Fibroblast of skin of scalp (primary cell): ENCODE measurements at places on chromosomes 3 and 15.

DNA sequence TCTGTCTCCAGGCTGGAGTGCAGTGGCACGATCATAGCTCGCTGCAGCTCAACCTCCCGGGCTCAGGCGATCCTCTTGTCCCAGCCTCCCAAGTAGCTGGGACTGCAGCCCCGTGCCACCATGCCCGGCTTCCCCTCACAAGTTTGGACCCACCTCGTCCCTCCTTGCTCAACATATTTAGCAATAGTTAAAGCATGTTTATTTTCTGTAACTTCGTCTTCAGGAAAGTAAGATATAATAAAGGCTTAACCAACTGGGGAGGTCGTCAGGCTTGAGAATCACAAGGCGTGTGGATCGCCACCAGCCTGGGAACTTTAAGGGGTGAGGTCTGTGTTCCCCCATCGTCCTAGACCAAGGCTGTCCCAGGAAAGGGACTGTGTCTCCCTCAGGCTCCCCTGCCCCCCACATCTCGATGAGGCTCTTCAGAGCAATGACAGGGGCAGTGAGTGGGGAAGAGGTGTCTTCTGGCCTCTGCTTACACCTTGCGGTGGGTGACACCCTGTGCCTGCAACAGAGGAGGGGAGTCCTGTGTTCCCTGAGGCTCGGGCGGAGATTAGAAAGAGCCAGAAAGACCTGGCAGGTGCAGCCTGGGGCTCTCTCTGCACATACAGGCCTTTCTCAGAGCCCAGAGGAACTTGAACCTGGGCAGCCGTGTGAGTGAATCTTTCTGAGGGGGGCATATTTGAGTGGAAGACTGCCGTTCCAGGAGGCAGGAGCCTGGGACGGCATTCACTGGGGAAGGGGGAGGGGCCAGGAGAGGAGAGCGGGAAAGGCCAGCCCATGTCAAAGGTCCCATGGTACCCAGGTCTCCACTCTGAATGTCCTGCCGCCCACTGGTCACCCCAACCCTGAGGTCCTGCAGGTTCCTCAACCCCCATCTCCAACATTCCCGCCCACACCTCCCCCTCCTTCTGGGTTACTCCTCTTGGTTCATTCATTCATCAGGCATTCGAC lies 152.3 kb downstream of the SMAD6 start:
- DNase-seq: no peak

- peak; percentile 58 for DNase-seq
Measured at GRCh38 chr3:58307639-58308215, 1.4 kb downstream of the HTD2 start.

- peak; percentile 41 for DNase-seq
Measured at GRCh38 chr3:69032142-69032541, 18.7 kb upstream of the EOGT start.

- DNase-seq: peak; percentile 38
Measured at GRCh38 chr3:126355777-126356372, 1.3 kb downstream of the KLF15 start.

DNA sequence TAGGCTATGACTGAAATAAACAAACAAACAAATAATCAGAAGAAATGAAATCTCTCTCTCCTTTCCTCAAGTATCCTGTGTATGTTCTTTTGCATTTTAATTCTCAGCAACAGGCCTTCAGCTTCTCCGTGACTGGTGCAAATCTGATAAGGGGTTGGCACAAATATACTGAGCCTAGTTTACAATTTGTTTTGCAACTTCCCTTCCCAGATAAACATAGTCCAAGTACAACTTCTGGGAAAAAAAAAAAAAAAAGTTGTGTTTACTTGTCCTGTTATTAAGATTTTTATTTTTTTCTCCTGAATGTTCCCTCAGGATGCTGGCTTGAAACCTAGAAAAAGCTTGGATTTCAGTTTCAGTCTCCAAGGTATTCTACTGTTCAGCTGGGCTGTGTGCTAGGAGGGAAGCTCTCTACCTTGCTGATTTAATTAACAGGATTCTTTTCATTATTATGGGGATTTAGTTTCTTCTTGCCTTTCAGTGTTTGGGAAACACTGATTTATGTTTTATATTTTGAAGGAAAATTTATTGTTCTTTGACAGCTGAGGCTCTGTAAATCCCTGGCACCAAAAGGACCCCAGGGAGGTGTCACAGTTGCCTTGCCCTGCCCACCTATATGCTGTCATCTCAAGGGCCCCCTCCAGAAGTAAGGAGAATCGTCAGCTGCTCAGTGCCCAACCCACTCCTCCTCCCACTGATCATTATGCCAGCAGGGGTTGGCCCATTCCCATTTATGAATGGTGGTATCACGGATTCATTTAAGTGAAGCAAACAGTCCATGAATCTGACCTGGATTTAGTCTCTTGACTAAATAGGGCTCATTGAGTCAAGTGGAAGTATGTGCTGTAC lies 185.2 kb downstream of the MEIS2 start:
- no peak for DNase-seq

DNA sequence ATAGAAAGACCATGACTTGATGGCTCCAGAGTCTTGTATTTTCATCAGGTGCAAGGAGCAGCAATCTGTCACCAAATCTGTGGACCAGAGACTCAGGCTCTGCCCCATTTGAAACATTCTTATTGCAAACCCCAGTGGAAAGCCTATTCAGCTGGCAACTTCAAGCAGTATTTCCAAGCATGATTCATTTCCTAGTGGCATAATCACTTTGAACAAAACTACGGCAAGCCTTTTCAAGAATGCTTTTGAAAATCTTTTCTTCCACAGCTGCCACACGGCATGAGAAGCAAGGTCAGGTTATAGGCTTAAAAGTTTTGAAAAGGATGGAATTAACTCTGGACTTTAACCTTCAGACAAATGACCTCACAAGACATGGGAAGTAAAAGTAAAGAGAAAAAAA lies 122.0 kb upstream of the BFSP2 start:
- no peak for DNase-seq

DNA sequence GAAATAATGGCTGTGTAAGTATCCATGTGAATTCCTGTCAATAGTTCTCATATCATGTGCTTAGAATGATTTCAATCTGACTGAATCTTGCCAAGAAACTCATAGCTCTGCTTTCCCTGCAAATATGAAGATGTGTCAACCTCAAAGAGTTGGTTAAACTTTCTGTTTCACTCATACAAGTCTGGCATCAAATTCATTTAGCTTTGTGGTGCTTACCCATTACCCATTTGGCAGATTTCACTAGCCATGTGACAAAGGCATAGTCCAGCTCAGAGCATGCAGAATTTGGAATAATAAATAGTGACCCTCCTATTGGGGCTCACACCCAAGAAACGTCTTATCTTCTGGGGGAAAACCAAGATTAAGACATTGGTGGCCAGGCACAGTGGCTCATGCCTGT lies 256.6 kb upstream of the TPRG1 start:
- peak; percentile 24 for DNase-seq

DNA sequence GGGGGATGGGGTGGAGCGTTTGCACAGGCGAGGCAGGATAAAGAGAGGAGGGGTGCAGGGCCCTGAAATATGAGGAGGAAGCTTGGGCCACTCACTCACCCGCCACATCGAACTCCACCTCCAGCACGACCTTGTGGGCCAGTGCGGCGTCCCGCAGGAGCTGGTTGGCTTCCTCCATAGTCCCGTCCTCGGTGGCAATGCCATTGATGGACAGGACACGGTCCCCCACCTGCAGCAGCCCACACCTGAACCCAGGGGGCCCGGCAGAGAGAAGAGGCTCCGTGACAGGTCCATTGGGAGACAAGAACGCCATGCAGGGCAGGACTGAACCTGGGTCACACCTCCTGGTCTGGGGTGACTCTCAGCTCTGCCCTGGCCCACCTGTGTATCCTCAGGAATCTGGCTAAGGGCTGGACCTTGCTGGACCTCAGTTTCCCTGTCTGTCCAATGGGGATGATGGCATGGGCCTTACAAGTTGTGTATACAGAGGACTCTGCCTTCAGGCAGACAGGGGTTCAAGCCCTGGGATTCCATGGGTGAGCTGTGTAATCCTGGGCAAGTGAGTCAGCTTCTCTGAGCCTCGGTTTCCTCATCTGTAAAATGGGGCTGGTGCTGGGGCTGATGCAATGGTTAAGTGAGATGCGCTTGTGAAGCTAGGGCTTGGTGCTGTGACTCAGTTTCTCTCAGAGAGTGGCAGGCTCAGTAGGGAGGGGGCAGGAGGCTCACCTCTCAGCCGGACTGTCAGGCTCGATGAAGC lies 26.4 kb downstream of the GRIP2 start:
- no peak for DNase-seq

- peak; percentile 69 for DNase-seq
Measured at GRCh38 chr3:172846706-172847105, 96.2 kb downstream of the ECT2 start.

GRCh38 chr3:157572559-157573270 lies 69.5 kb upstream of the VEPH1 start:
- DNase-seq: peak; percentile 68

DNA sequence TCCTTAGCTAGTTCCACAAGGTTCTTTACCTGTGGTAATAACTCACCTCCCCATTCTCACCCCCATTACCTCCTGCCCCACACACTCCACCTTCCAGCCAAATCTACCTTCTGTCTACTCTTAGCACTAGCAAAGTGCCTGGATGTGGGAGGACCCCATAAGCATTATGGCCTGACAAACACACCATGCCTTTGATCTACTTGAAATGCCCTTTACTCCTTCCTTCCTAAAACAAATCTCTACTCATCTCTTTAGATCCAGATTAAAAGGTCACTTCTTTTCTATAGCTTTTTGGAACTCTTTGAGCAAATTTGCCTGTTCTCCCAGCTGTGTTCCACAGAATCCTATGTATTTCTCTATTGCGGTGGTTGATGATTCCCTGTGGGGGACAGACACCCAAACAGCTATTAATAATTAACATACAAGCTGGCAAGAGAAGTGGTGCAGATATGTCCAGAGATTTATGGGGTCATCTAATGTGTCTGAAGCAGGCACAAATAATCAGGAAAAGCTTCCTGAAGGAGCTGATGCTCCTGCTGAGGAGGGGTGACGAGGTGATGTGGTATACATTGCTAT lies 34.0 kb downstream of the DGKG start:
- DNase-seq: no peak

DNA sequence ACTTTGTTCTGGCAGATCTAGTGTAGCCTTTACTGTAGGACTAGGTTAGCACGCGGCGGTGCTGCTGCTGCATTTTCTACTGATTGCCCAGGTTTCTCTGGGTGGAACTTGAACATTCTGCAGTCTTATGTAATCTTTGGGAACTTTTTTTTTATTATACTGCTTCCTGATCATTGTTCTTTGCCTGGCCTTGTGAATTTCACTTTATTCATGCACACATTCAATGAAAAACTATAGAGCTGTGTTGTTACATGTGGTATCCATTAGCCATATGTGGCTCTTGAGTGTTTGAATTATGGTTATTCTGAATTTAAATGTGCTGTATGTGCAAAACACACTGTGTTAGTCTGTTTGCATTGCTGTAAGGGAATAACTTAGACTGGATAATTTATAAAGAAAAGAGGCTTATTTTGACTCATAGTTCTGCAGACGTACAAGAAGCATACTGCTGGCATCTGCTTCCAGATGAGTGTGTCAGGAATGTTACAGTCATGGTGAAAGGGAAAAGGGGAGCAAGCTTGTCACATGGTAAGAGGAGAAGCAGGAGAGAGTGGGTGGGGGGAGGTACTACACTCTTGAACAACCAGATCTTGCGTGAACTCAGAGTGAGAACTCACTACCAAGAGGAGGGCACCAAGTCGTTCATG lies 26.5 kb downstream of the MEF2A start:
- DNase-seq: peak; percentile 69

- DNase-seq: no peak
Measured at GRCh38 chr3:104908761-104909160, 457.9 kb upstream of the ALCAM start.

GRCh38 chr15:77023576-77024272 lies 28.8 kb downstream of the PSTPIP1 start:
- no peak for DNase-seq

GRCh38 chr3:70309591-70309990 lies 2.8 kb downstream of the MDFIC2 start:
- no peak for DNase-seq

DNA sequence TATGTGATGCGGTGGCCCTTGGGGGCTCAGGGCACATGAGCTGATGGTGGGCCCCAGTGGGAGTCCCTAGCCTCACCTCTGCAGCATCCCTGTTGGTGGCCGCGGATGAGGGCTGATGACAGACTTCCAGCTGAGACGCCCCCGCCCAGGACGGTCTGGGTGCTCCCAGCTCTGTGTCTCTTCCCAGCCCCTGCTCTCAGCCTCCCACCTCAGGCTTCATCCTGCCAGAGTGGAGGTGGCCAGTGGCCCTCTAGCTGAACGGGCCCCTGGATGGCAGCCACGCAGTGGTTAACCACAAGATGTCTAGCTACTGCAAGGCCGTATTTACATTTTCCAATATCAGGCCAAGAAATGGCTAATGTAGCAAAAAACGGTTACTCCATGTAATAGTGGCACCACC lies 205.3 kb upstream of the LINGO1 start:
- DNase-seq: no peak

DNA sequence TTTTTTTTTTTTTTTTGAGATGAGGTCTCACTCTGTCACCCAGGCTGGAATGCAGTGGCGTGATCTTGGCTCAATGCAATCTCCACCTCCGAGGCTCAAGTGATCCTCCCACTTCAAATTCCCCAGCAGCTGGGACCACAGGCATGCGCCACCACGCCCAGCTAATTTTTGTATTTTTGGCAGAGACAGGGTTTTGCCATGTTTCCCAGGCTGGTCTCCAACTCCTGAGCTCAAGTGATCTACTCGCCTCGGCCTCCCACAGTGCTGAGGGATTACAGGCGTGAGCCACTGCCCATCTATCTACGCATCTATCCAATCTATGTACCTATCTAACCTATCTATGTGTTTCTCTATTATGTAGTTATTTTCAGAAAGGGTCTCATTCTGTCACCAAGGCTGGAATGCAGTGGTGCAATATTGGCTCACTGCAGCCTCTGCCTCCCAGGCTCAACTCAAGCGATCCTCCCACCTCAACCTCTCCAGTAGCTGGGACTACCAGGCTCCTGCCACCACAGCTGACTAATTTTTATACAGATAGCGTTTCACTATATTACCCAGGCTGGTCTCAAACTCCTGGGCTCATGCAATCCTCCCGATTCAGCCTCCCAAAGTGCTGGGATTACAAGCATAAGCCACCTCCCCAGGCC lies 20.2 kb upstream of the GPX1 start:
- DNase-seq: peak; percentile 95

DNA sequence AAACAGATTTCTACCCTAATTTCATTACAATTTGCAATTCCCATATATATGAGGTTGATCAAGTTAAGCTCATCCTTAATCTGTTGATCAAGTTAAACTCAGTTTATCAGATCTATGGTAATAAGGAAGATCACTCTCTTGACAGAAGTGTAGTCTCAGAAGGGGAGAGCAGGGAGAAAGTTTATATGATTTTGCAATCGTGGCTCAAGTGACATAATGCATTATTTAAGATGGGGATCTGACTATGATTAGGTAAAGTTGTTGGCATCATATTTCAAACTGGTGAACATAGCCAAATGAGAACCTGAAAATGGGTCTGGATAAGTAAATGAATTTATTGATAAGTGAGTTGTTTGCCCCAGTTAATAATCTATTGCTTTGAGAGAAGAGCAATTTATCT lies 995.3 kb downstream of the OTOL1 start:
- DNase-seq: peak; percentile 30

DNA sequence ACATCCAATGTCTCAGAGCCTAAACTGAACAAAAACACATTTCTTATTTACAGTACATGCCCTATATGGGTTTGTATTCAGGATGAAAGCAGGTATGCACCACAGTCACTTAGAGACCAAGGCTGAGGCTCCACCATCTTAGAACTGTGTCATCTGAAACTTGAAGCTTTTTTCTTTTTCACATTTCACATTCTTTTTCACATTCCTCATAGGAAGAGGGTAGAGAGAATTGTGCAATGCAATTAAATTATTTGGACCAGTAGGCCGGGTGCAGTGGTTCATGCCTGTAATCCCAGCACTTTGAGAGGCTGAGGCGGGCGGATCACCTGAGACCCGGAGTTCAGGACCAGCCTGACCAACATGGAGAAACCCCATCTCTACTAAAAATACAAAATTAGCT lies 591.0 kb downstream of the MECOM start:
- peak; percentile 18 for DNase-seq
